ENCODE measurements at places on chromosomes 5 and 9.
A peak's percentile ranks its signal among the peaks of the same experiment; 100 is the strongest.

DNA sequence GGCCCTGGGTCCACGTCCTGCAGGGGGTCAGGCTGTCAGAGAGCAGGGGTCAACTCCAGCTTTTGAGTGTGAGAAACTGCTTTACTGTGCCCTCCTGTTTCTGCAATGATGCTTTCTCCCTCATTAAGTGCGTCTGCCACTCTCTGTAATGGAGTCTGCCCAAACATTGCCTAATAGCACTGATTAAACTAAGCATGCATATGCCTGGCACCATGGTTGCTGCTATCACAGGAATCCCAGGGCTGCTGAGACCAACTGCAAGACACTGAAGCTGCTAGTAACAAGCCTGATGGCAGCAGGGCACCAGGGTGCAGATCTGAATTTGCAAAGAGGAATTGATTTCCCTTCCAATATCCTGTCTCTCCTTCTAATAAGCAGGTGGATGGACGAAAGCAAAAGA, 125.3 kb downstream of the SLC24A2 start:
- DNase-seq, result no peak

- no peak for DNase-seq
Measured at GRCh38 chr5:123080215-123080614, 8.8 kb upstream of the PRDM6 start.

DNA sequence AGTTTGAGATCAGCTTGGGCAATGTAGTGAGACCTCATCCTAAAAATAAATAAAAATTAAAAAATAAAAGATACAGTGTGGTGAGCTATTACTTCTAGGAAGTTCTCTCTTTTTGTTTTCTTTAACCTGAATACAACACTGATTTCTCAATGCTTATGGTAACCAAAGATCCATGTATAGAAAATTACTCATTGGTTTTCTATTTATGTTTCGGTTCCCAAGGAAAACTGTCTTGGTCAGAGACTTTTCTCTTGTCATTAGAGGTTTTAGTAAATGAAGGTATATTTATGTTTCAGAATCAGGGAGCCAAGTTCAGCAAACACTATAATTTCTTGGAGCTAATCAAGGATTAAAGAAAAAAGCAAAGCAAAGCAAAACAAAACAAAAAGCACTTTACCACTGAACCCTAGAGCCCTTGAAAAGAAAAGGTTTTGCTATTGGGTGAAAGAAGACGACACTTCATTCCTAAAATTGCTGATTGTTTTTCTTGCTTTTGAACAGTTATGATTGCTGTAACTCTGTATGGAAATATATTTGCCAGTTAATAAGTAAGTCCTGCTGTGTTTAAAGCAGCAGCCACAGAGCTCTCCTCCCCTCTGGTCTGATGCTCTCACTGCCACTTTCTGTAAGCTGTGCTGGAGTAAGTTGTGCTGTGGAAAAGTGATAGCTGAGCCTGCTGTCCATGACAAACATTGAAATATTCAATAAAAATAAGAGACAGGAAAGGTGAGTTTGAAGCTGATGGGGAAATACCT, 298.2 kb downstream of the CD180 start:
- no peak for DNase-seq

DNA sequence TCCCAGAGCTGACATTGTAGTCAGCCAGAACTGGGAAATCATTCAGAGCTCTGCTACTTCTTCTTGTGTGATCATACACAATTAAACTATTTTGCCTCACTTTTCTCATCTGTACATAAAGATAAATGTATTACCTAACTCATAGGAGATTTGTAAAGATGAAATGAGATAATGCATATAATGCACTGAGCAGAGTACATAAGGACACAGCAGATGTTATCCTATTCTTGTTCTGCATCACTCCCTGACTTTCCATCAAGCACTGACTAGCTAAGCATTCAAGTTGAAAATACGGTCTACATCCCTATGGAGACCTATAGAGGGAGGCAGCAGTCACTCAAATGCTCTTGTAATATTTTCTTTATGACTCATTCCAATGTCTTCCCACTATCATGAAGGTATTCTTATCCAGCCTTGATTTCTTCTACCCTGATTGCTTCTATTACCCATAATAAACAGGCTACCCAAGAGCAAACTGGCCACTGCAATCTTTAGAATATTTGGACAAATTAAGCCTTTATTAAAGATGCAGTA, 16.3 kb upstream of the PRR16 start:
- DNase-seq, result no peak

- no peak for DNase-seq
Measured at GRCh38 chr9:69798744-69799143, 21.9 kb upstream of the CFAP95 start.

GRCh38 chr9:106689089-106689488, 173.9 kb upstream of the ZNF462 start:
- DNase-seq, result no peak

- no peak for DNase-seq
Measured at GRCh38 chr9:125674981-125675973, 31.7 kb downstream of the MAPKAP1 start.

GRCh38 chr5:65197531-65198455, 283.9 kb downstream of the ADAMTS6 start:
- DNase-seq, result no peak

DNA sequence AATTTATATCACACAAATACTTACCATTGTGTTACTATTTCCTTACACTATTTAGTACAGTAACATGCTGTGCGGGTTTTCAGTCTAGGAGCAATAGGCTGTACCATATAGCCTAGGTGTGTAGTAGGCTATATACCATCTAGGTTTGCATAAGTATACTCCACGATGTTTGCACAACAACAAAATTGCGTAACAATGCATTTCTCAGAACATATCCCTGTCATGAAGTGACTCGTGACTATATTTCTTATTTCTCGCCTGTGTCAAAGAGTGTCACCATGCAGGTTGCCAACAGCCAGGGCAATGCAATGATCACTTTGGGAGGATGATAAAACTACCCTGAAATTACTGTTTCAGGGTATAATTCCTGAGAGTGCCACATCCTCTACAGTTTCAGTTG, 65.6 kb upstream of the CD180 start:
- DNase-seq, result no peak

- DNase-seq, result no peak
Measured at GRCh38 chr5:167886196-167886595, 405.2 kb upstream of the WWC1 start.

GRCh38 chr5:145360936-145361335, 474.2 kb downstream of the PRELID2 start:
- no peak for DNase-seq

GRCh38 chr5:68770551-68770950, 323.3 kb upstream of the SLC30A5 start:
- DNase-seq, result no peak

DNA sequence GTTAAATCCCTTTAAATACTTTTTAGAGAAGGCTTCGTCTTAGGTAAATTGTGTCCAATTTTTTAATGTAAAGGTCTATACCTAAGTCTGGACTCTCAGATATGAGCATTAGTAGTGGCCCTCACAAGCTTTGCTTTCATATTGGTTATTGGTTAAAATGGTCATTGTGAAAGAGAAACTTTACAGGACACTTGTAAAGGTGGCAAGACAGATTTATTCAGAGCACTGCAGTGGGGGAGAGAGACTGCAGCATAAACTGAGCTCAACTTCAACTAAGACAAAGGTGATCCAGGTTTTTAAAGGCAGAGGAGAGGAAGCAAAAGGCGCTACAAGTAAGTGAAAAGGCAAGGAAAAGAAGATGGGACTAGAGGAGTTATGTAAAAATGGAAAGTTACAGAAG, 157.7 kb downstream of the PARP8 start:
- DNase-seq, result no peak

- peak; percentile 87 for DNase-seq
Measured at GRCh38 chr5:67182301-67182790, 14.3 kb downstream of the CD180 start.

DNA sequence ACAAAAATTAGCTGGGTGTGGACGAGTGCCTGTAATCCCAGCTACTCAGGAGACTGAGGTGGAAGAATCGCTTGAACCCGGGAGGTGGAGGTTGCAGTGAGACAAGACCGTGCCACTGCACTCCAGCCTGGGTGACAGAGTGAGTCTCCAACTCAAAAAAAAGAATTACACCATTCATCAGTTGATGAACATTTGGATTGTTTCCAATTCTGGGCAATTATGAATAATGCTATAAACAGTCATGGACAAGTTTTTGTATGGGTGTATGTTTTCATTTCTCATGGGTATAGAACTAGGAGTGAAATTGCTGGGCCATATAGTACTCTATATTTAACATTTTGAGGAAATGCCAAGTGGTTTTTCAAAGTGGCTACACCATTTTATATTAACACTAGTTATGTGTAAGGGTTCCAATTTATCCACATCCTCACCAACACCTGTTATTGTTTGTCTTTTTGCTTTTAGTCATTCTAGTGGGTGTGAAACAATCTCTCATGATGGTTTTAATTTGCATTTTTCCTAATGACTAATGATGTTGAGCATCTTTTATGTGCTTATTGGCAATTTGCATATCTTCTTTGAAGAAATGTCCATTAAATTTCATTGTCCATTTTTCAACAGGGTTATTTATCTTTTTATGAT, 9.0 kb upstream of the CCDC125 start:
- no peak for DNase-seq

- DNase-seq, result no peak
Measured at GRCh38 chr9:105413525-105413924, 34.3 kb upstream of the FSD1L start.

DNA sequence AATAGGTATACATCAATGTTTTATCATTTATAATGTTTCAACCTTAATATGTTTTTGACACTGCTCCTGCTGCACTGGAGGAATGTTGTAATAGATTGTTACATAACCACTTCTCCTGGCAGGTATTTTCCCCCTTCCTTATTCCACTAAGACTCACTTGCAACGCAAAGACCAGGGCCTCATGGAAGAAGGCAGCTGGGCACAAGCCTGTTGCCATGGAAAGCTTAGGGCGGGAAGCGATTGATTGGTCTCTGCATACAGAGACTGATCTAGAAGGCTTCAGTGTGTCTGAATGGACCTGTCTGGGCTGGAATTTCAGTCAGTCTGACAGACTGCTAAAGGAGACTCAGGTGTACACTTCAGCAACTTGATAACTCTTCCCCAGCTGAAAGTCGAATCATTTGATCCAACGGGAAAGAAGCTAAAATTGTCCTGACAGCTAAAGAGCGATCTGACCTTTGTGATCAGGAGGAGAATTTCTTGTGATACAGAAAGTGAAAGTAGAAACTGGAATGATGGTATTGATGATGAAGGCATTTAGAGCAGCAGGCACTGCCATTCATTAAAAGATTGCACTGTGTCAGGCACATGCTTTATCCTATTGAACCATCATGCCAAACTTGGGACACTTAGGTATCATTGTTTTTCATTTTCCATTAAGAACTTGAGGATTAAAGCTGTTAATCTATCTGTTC, 65.1 kb downstream of the GRIA1 start:
- no peak for DNase-seq

GRCh38 chr5:141958113-141958512, at the start of gene PCDH12:
Gene PCDH12 (minus strand): TSS chr5:141958202. CDS start chr5:141957851, 351 bp downstream.
- DNase-seq, result peak; percentile 71

DNA sequence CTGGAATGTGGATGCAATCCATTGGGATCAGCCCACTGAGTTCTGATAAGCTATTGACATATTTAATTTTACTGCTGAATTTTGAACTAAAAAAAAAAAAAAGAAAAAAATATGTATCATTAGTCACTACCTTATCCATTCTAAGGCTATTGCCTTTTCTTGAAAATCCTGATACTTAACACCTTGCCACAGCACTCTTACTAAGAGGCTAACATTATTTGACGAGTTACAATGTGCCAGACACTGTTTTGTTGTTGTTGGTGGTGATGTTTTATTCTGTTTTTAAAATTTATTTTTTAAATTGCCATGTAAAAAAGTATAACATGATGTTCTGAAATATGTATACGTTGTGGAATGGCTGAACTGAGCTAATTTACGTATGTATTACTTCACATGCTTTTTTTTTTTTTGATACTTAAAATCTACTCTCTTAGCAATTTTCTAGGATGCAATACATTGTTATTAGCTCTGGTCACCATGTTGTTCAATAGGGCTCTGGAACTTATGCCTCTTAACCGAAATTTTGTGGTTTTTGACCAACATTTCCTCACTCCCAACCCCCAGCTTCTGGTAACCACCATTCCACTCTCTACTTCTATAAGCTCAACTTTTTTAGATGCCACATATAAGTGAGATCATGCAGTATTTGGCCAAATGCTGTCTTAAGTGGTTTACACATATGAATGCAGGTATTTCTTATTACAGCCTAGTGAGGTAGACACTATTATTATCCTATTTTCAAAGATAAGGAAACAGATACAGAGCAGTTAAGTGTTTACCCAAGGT, 134.8 kb upstream of the PCA3 start:
- no peak for DNase-seq

GRCh38 chr5:136814619-136815378, 449.5 kb upstream of the TRPC7 start:
- DNase-seq, result no peak

GRCh38 chr9:116081435-116082115, 72.0 kb upstream of the PAPPA start:
- DNase-seq, result no peak

- DNase-seq, result no peak
Measured at GRCh38 chr5:135122797-135123196, 88.8 kb upstream of the PITX1 start.

DNA sequence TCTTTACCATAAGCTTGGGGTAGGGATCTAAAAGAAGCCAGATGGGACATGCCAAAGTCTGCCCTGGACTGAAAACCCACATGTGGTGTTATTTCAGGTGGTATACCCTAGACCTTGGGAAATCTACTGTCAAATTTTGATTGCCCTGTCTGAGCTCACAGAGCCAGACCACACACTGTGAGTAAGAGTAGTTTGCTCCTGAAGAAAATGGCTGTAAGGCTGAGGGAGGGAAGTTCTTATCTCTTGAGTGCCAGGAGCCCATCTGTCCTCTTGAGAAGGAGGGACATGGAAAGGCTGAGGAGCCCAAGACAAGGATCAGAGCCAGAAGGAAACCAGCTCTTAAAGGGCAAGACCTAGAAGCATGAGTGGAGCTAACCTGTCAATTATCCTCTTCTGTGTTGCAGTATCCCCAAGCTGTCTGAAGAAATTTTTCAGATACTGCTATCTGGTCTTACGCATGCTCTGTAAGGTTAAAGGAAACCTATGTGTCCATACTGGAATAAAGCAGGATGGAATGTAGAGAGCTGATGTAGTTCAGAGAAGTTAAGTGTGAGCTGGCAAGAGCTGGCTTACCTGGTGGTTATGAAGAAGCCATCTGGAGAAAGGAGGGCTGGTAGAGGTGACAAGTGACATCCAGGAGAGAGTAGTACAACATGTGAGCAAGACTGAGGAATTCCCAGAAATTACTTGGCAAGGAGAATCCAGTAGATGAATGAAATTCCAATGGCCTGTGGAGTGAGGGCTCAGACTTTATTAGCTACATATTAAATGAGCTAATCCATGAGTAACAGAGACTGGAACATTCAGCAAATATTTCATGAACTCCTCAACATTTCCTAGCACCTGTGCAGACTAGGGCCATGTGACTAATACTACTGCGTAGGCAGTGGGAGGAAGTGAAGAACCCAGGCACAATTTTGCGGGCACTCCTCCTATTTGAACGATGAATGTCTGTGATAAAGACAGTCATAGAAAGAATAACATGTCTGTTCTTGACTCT, 389.1 kb upstream of the KIF2A start:
- DNase-seq, result no peak

- no peak for DNase-seq
Measured at GRCh38 chr9:91415290-91415689, 8.3 kb downstream of the NFIL3 start.
